A549 treated with dexamethasone at 1 μM for 4 hours (cell line): ENCODE measurements at places on chromosomes 7 and 10. TPM values are rescaled to one million over a fixed set of nuclear protein-coding genes. Genes with fewer than 3 reads are reported as not detected.

MKX gene
- total RNA-seq = not detected in 5 replicates

TAS2R16 gene
- total RNA-seq = not detected in 5 replicates

MUC3A gene
- 13.2 to 27.0 TPM (median 23.2 TPM) in 5 replicates for total RNA-seq

YKT6 gene
- 108 to 120 TPM (median 114 TPM) in 5 replicates for total RNA-seq

PRLHR gene
- total RNA-seq = 0.01 TPM in 1 of 5 replicates, not detected in the others

PTPRE gene
- 3.4 to 6.2 TPM (median 5.4 TPM) in 5 replicates for total RNA-seq

CALD1 gene
- total RNA-seq = 153 to 255 TPM (median 221 TPM) in 5 replicates

FOXP2 gene
- total RNA-seq = not detected in 5 replicates

C10orf53 gene
- total RNA-seq = not detected in 5 replicates

CHAT gene
- total RNA-seq = not detected in 5 replicates

CYP26C1 gene
- total RNA-seq = 0.02 TPM in 1 of 5 replicates, not detected in the others
